ENCODE measurements at places on chromosomes 6 and 20.
A peak's percentile ranks its signal among the peaks of the same experiment; 100 is the strongest.

- no peak for DNase-seq
Measured at GRCh38 chr6:129481706-129482105, 228.3 kb downstream of the ARHGAP18 start.

DNA sequence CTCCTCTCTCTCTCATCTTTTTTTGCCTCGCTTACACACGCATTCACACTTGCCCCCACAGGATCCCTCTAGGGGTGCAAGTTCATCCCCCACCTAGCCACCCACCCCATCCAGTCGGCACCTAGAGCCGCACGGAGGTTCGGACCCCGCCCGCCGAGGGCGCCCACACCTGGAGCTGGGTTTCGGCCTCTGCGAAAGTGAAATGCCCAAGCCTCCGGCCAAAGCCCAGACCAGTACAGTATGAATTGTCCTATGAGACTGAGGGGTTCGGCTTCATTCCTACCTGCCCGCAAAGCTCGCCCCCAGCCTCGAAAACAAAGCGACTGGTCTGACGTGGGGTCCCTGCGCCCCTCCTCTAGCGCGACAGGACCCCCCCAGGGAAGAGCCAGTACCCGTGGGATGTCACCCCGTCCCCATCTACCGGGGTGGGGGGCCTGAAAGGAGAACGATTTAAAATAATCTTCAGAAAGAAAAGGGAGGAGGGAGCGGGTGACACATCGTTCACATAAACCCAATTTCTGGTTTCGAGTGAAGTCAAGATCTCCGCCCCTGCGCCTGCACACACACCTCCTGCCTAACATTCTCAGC is 1.5 kb downstream of the TFAP2A start:
- DNase-seq = no peak

GRCh38 chr20:32064667-32065066 is 12.6 kb downstream of the HCK start:
- DNase-seq = no peak

DNA sequence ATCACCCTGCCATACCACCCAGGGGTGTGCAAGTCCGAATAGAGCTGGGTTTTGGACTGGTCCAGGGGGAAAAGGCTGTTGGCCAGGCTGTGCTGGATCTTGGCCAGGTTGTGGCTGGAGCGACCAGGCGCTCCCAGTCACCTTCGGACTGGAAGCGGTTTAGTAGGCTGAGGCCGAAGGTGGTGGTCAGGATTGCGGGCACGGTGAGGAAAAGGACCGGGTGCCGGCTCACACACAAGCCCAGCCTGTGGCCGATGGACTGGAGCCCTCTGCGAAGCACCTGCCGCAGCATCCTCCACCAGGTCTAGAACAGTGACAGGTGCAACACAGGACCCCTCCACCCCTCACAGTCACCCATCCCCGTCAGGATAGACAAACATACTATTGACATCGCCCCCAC is 590.6 kb upstream of the PTCHD4 start:
- no peak for DNase-seq

DNA sequence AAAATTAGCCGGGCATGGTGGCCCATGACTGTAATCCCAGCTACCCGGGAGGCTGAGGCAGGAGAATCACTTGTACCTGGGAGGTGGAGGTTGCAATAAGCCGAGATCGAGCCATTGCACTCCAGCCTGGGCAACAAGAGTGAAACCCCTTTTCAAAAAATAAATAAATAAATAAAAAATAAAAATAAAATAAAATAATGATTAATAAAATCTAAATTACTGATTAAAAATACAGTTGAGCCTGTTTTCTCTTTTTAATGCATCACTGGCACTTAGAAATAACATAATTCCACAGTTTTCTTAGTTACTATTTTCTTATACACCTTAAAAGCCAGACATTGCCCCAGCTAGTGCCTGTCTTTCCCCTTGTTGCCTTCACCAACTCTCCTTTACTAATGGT is 922.8 kb upstream of the GJE1 start:
- no peak for DNase-seq

DNA sequence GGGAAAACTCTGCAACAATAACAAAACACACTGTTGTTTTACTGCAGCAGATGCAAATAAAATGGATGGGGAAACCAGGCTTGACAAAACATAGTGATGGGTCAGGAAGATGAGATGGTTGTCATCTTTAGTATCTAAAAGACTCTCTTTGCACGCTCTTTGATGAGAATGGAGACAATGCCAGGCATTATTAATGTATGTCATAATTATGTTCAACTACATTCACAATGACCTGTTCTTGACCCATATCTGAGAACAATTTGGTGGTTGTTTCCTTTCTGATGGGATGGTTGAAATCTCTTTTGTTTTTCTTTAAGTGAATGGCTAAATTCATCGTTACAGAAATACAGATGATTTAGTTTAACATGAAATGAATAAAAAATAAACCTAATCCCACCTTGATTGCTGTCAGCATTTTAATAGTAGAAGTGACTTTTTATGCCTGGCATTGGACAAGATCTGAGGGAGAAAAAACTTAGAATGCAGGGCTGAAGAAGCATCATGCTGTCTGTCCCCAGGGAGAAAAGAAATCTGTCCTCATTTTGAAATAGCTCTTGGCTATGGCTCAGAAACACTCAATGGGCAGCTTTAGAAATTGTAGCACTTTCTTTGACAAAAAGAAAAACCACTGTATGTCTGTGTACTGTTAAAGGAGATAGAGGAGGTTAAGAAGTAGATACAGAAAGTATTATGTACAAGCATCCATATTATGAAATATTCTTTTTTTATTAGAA is 12.4 kb upstream of the GRIK2 start:
- no peak for DNase-seq

DNA sequence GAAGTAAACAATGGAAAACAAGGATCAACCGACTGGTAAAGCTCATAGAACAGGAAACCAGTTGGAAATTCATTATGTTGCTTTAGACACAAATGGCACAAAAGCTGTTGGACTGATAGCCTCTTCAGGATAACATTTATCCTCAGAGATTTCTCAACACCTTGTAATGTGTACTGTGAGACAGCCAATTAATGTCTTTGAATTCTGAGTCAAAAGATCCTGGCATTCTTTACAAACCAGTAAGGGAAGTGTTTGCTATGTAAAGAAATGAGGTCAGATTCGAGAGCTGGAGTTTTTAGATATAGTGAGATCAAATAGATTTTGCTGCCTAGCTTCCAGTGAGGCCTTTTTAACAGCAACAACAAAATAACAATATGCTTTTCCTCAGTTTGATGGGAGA is 439.2 kb downstream of the C6orf118 start:
- DNase-seq = no peak

DNA sequence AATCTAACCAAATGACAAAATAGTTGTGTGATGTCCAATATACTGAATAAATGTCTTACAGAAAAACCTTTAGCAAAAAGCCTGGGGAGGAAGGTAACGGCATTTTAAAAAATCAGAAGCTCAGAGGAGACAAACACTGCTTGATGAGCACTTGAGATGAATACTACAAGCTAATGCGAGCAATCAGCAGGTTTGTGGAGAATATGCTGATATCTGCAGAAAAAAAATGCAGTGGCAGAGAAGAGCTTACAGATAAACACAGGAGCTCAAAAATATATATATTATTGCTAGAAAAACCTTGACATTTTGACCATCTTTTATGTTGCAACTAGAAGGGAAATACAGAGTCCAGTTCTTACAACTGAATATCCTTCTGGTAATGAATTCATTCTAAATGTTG is 972.7 kb downstream of the KIF16B start:
- no peak for DNase-seq

- DNase-seq = peak; percentile 85
Measured at GRCh38 chr6:31776989-31777666, at the start of gene VWA7. TSS of gene VWA7 (minus strand) at chr6:31777328. CDS start at chr6:31776779, 549 bp downstream.

DNA sequence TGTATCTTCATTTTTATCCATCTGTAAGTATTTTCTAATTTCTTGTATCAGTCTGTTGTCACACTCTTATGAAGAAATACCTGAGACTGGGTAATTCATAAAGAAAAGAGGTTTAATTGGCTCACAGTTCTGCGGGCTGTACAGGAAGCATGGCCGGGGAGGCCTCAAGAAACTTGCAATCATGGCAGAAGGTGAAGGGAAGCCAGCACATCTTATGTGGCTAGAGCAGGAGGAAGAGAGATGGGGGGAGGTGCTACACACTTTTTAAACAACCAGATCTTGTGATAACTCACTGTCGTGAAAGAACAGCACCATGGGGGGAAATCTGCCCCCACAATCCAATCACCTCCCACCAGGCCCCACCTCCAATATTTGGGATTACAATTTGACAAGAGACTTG is 10.9 kb upstream of the BCKDHB start:
- no peak for DNase-seq

- DNase-seq = no peak
Measured at GRCh38 chr6:6386010-6386409, 65.5 kb upstream of the F13A1 start.

- DNase-seq = no peak
Measured at GRCh38 chr6:127561660-127562059, 15.3 kb upstream of the C6orf58 start.

DNA sequence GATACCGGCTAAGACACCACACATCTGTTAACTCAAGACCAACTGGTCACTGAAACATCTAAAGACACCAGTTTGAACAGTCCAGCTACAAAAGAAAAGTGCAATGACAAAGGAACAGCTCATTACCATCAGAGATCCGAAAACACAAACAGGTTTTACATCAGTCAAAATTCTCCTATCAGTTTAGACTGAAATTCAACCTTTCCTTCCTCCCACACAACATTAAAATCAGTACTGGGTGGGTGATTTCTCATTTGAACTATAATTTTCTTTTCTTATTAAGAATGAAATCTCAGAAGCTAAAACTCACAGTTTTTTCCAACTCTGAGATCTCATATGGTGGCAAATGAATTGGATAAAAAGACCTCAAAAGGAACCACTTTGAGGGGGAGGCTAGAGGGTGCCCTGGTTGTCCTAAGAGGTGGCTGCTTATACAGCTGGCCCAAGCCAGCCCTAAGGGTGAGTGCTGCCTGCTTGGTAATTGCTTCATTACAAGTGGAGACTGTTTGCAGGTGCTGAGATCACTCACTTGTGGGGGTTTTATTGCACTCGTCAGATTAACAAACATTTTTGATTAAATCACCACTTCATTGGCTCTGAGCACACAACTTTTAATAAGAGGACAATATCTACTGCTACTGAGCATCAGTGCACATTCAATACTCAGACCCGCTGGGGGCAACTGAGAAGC is 4.3 kb downstream of the CCDC167 start:
- DNase-seq = no peak

DNA sequence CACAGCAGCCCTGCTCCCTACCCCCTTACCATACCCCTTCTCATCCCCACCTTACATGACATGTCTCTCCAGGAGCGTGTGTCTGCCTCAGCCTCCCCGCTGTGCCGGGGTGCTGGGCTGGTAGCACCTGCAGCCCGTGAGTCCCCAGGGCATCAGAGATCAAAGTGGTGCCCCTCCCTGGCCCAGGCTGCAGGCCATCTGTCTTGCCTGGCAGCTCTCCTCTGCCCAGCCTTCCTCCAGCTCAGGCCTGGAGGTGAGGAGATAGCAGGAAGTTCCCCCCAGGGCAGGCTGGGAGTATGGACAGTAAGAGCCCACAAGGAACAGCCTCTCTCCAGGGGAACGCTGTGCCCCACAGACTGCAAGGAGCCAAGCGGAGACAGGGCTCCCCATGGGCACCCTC is 35.3 kb downstream of the GRM4 start:
- no peak for DNase-seq

DNA sequence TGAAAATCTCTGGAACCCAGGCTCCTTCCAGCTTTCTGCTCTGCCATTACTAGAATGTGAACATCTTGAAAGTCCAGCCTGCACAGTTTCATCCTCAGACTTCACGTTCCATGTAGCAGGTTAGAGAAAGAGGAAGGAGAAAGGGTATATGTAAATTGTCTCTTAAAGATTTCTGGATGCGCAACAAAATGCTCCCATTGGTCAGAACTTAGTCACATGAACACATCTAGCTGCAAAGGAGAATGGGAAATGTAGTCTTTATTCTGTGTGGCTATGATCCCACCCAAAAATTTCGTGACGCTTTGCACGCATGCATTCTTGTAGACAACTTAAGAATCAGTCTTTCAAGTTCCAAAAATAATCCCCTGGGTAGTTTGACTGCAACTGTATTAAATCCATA is 46.4 kb upstream of the CHD6 start:
- peak; percentile 66 for DNase-seq

- no peak for DNase-seq
Measured at GRCh38 chr6:98020222-98020621, 737.2 kb upstream of the MMS22L start.

GRCh38 chr6:26064619-26065257 is 22.5 kb upstream of the HFE start:
- peak; percentile 73 for DNase-seq

DNA sequence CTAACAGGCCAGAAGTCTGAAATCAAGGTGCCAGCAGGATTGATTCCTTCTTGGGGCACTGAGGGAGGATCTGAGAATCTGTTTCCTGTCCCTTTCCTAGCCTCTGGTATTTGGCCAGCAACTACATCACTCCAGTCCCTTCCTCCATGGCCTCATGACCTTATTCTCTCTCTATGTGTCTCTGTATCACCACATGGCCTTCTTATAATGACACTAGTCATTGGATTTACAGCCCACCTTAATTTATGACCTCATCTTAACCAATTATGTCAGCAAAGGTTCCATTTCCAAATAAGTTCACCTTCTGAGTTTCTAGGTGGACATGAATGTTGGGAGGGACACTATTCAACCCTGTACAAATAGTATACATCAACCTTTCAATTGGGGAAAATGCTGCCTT is 29.3 kb downstream of the SCML4 start:
- no peak for DNase-seq

DNA sequence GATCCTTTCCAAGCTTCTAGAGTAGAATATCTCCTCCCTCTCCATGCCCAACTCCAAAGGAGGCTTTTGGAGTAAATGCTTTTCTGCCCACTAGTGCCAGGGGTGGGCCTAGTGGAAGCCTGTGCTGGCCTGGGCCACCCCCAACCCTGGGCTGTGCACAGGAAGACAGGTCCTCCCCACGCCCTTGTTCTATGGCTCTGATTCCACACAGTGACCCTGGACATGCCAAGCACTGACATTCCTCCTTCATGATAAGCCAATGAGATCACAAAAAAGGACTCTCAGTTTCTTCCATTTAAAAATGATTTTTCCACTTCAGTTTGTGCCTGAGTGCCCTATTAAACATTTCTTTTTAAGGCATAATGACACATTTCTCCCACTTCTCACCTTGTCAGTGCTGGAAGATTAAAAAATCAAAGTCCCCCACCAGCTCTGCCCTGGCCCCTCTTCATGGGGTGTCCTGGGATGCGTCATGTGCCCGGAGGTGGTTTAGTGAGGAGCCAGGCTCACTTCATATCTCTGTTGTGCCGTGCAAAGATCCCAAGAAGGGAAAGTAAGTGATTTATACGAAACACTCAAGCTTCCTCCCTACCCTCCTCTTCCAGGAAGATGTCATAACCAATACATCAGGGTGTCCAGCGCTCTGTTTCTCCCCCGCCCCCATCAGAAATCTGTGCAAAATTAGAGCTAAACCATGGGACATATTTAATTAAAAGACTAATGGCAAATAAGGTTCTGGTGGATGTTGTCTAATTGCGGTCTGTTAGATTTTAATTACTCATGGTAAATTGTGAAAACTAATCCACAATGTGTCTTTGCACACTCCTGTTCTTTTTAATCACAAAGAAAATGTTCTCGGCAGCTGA is 255.0 kb downstream of the NRN1 start:
- no peak for DNase-seq

- DNase-seq = no peak
Measured at GRCh38 chr6:42226645-42227143, 9.0 kb upstream of the MRPS10 start.

Measured in B cell (primary cell).